ENCODE measurements at places on chromosomes 11 and 22.
A peak's percentile ranks its signal among the peaks of the same experiment; 100 is the strongest.

GRCh38 chr22:18991138-18991432 is 55.0 kb upstream of the PRODH start:
- no peak for DNase-seq

GRCh38 chr11:101487775-101488174 is 96.0 kb downstream of the TRPC6 start:
- no peak for DNase-seq

GRCh38 chr11:126534141-126534805 is 178.8 kb downstream of the ST3GAL4 start:
- peak; percentile 20 for DNase-seq

GRCh38 chr22:34255042-34255441 is 334.8 kb upstream of the LARGE1 start:
- no peak for DNase-seq

DNA sequence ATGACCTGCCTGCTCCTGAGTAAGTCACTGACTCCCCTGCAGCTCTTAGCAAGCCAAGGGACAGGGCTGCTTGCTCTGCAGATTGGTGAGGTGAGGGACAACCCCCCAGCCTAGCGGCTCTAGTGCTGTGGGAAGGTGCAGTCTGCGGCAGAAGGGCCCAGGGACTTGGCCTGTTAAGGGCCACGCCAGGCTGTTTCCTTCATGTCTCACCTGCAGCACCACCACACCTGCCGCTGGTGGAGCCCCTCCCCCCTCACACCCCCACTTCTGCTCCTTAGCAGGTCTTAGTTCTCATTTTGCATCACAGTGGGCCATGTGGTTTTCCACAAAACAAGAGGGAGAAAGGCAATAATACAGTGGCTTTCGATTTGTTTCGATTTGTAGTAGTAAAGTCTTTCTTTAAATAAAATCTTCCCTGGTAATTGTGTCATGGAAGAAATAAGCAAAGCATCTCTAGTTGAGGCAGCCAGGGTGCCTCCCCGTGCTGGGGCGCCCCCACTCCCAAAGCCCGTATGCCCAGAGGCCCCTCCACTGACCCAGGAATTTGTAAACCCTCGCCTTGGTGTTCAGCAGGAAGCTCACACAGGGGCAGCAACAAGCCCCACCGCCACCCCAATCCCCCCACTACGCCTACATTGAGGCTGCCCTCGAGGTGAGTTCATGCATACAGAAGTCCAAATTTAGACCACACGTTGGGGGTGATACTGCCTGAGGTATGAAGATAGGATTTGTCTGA is 86.5 kb upstream of the CLDN5 start:
- DNase-seq: no peak

- DNase-seq: no peak
These were observed 32.1 kb upstream of the CD81 start for GRCh38 chr11:2345050-2345449.

DNA sequence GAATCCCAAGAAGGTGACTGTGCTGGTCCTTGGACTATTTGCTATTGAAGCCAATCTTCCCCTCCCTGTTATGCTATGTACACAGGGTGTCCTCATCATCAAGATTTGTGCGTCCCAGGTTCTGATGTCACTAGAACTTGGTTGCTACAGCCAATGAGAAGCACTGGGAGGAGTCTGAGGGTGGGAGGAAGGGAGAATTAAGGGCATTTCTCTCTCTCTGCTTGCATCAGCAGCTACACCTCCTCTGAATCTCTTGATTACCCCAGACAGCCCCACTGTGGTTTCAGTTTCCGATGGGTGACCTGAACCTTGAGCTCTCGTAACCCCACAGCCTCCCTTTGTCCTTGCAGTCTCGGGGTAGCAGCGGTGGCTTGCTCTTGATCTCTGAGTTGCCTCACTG is 212.4 kb upstream of the SESN3 start:
- DNase-seq: no peak

GRCh38 chr11:78990261-78990660 is 415.6 kb upstream of the NARS2 start:
- no peak for DNase-seq

DNA sequence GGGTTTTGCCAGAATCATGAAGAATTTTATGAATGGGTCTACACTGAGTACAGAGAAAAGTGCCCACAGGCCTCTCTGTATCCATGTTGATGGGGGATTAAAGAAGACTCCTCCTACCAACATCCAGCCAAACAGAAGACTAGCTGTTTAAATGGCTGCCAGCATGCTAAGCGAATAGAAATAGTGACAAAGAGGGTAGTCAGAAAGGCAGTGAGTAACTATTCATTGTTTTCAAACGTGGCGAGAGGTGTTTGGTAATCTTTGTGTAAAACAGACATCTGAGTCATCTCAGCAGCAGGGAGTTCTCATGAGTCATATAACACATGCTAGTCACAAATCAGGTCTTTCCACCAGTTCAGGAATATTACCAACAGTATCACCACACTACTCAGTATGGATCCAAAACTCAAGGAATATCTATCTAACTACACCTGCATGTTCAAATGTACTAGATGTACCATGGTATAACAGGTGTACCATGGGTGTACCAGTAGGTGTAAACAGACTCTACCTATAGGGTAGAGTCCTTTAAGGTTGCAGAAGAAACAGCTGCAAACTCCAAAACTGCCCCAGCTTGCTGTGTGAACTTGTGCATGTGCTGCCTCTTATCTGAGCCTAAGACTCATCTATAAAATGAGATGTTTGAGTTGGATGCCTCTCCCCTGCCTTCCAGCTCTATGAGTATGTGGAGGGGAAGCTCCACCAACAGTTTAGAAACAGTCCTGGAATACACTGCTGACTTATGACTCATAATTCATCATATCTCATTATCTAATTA is 82.0 kb downstream of the SLC1A2 start:
- DNase-seq: no peak

DNA sequence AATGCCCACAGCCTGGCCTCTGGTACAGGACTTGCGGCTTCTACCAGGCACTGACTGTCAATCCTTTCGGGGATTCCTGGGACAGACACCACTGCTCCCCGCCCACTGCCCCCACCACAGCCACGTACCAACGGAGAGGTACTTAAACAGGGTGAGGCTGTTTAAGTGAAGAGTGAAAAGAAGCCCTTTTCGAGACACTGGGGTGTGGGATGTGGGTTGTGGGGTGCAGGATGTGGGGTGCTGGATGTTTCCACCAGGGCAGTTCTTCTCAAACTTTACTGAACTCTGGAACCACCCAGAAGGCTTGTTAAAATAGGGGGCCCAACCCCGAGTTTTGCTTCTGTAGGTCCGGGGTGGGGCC is 34.2 kb upstream of the PRR5 start:
- no peak for DNase-seq

DNA sequence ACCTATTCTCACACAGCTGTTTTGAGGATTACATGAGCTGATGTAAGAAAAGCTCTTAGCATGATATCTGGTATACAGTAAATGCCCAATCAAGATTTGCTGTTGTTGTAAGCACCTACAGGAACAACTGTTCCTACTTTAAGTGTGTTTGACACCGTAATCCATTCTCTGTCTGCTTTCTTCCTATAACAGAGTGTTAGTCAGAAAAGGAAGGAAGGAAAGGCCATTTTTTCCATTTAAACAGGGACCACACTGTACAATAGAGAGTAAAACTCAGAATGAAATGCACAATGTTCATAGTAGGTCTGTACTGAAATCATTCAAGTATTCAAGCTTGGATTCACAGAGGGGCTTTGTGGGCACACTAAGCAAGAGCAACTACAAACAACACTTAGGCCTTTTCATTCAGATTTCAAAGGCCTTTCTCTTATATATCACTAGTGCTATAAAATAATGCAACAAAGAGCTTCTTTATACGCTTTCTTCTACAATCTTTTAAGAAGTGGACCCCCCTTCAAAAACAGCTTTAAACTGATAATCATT is 21.5 kb downstream of the MTCH2 start:
- no peak for DNase-seq

DNA sequence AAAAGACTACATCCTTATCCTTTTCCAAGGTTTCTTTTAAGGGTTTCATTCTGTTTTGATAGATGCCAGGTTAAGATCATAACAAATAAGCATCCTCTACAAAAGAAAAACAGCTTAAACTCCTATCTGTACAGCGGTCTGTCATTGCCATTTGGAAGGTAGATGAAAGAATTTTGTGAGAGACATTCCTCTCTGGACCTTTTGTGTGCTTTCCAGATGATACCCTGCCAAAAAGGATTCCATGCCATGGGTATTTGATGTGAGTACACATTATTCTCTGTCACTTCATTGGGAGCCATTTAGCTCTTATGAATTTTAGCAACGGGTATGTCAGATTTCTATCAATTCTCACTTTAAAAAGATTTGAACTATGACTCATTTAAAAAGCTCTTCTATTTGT is 153.7 kb downstream of the GRIA4 start:
- DNase-seq: no peak

GRCh38 chr11:119316729-119317591 is at the start of gene MCAM:
MCAM (minus strand) TSS chr11:119317130; CDS start chr11:119317101, 29 bp downstream.
- DNase-seq: peak; percentile 81

- DNase-seq: no peak
These were observed 15.0 kb upstream of the WT1 start for GRCh38 chr11:32450372-32450771.

DNA sequence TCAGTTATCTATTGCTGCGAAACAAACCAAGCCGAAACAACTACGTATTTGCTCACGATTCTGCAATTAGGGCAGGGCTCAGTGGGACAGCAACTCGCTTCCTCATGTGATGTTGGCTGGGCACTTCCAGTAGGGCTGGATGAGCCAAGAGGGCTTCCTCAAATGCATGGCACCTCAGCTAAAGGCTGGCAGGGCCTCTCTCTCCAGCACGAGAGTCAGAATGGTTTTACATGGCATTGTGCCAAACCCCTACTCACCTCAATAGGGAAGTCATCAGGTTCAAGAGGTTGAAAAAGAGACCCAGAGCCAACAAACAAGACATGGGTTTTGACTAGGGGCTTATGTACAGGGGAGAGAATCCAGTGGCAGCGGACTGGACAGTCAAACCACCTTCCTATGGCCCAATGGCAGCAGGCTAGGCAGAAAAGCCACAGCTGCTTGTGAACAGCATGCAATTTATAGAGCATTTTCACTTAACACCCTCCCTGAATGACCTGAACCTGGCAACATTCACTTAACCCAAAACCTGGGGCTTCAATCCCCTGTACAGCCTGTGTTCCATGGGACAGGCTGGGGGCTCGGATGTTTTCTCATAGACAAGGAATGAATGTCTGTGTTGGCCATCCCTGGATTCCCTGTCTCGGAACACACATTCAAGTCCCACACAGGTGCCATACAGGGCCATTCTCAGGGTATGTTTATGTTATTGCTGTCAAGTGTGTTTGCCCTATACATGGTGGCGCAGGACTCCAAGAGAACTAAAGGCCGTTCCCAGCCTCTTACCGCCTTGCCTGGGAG is 154.2 kb upstream of the NAV2 start:
- DNase-seq: no peak

GRCh38 chr11:64233913-64234586 is at the start of gene VEGFB:
VEGFB (plus strand) TSS chr11:64234584; CDS start chr11:64234834, 250 bp downstream.
- peak; percentile 74 for DNase-seq

GRCh38 chr11:75852406-75853017 is 37.5 kb downstream of the UVRAG start:
- DNase-seq: no peak

GRCh38 chr11:135069890-135070289 is 657.8 kb upstream of the B3GAT1 start:
- DNase-seq: no peak

DNA sequence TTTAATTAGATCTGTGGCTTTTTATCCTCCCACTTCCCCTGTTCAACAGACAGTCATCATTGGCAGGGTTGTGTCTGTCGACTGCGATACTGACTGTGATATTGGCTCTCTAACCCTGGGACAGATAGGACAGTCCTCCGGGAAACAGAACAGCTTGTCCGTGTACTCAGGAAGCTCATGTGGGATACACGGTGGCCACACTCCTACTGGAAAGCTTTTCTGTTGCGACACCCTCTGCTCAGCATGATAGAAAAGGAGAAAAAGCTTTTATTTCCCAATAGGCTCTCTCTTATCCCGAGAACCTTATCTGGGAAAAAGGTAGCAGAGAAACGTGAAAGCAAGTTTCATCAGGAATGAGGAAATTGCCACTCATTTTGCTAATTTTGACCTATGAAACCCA is 60.4 kb upstream of the HSPA8 start:
- DNase-seq: no peak

DNA sequence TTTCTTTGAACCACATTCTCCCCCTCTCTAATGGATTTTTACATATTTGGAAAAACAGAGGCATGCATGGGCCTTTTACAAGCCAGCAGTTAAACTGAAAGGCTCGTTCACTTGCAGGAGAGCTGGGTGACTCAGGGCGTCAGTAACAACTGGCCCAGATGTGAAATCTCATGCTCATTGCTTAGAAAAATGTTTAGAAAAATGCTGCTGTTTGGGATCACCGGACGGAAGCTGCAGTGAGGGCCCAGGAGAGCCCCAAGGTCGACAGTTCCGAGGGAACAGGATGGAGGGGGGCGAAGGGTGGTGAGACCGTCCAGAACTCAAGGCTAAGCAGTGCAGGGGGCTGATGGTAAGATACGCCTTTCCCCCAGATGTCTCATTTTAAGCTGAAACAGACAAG is 41.7 kb upstream of the SMTN start:
- DNase-seq: no peak

DNA sequence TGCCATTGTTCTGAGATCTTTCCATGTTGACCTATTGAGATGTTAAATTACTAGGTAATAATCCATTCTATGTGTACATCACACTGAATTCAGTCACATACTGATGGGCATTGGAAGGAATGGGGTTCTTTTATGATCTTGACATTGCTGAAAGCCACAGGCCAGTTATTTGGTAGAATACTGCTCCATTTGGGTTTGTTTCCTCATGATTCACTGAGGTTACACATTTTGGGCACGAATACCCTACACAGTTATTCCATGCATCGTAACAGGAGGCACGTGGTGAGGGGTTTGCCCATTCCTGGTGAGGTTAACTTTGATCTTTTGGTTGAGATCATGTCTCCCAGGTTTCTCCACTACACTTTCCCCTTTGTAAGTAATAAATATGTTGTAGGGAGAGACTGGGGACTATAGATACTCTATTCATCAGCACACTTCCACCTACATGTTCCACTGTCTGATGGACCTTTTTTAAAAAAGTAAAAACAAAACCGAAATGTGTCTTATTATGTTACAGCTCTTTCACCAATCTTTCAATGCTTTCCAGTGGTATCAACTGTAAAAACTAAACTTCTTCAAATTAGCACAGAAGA is 12.0 kb upstream of the FOLR1 start:
- no peak for DNase-seq
